ENCODE measurements at places on chromosomes 5 and 9.

DNA sequence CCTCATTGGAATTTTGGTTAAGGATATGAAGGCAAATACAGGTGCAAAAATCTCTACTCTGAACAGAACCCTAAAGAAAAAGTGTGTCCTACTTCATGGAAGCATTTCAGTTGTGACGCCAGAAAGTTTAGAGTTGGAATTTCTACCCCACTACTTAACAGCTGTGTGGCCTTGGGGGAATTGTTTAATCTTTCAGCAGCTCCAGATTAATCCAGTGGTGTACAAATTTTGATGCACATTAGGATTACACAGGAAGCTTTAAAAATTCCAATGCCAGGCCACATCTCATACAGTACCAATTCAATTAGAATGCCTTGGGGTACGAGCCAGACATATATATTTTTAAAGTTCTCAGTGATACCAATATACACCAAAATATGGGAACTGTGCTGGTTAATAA, 266.1 kb downstream of the EDIL3 start:
- no peak for DNase-seq

- no peak for DNase-seq
These were observed 34.4 kb downstream of the SRD5A1 start for GRCh38 chr5:6667648-6668047.

- DNase-seq: no peak
These were observed 437.0 kb downstream of the TMEM232 start for GRCh38 chr5:110289512-110289810.

GRCh38 chr5:179870952-179871351, 12.3 kb upstream of the MRNIP start:
- DNase-seq: no peak

GRCh38 chr5:72691751-72692150, 124.7 kb upstream of the TNPO1 start:
- no peak for DNase-seq

- DNase-seq: no peak
These were observed 795 bp upstream of the STOML2 start for GRCh38 chr9:35103660-35104191.

- DNase-seq: no peak
These were observed 1.1 kb downstream of the CTXN3 start for GRCh38 chr5:127650022-127650421.

GRCh38 chr9:92407818-92408217, 3.4 kb upstream of the OGN start:
- DNase-seq: no peak

GRCh38 chr9:134434894-134435506, 108.7 kb downstream of the RXRA start:
- DNase-seq: no peak

GRCh38 chr5:17184588-17184987, 32.8 kb upstream of the BASP1 start:
- DNase-seq: no peak

DNA sequence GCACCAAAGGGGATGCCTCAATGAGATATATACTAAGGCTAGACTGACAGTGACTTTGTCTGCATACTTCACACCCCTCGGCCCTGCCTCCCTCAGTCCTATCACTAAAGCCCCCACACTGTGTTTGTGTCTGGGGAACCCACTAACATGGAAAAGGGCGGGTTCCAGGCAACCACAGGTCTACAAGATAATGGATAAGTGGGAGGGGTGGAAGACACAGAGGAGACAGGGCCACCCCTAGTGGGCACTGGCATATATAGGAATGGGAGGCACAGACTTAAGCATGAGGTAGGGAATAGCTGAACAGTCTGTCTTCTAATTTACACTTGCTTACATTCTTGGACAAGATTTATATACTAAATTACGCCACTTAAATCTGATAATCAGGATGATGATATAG, 74.0 kb downstream of the SLIT3 start:
- no peak for DNase-seq

- DNase-seq: no peak
These were observed 30.4 kb downstream of the PWWP2A start for GRCh38 chr5:160088805-160089204.

DNA sequence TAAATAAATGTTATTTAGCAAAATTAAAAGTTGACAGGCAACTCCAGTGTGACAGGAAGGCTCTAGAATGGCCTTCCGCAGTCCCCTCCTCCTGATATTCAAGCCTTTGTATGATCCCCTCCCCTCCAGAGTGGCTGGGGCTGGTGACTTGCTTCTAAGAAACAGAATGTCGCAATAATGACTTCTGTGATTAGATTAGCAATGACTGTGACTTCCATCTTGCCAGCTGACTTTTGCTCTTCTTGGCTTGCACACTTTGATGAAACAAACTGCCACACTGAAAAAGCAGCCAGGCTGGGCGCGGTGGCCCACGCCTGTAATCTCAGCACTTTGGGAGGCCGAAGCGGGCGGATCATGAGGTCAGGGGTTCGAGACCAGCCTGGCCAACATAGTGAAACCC, 106.5 kb upstream of the LARP1 start:
- no peak for DNase-seq

GRCh38 chr5:170636801-170637477, 133.1 kb downstream of the KCNIP1 start:
- DNase-seq: no peak

- DNase-seq: no peak
These were observed 86.4 kb downstream of the MED10 start for GRCh38 chr5:6291961-6292360.

DNA sequence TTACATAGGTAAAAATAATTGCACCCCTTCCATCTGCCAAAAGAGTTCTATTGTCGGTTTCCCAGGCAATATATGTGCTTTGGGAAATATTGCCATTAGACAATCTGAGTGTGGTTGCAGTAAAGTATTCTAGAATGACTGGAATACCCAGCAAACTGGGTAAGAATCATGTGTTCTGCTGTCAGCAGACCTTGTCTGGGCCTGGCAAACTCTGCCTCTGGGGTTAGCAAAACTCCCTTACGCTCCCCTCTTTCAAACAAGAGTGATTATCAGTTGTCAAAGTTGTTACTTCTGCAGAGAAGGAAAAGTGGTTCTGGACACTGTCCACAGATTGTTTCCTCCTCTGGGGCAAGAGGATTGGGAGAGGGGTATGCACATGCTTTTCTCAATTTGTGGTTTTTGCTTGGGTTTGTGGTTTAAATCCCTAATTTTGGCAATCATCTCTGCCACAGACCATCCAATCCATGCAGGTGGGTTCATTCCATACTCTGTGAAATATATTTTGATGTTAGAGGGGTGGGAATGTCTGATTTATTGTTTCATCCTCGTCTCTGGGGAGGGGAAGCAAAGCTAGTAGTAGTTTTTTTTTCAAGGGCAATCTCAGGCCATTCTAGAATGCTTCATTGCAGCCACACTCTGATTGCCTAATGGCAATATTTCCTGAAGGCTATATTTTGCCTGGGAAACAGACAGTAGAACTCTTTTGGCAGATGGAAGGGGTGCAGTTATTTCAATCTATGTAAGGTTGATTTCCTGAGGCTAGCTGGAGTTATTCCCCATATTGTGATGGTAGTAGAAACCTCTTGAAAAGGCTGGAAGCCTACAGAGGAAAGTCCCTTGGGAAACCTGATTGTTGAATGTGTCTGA, 24.0 kb upstream of the TNFSF15 start:
- no peak for DNase-seq

DNA sequence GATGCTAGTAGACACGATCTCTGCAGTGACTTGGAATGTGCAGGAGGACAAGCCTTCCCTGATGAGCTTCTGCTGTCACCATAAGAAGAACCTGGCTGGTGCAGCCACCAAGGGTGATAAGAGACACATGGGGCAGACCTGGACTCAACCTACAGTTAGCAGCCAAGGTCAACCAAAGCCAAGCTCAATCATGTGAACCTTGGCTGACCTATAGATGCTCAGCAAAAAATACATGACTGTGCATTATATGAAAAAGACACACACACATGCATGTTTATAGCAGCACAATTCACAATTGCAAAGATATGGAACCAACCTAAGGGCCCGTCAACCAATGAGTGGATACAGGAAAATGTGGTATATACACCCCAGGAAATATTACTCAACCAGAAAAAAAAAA, 86.9 kb downstream of the TARS1 start:
- no peak for DNase-seq

DNA sequence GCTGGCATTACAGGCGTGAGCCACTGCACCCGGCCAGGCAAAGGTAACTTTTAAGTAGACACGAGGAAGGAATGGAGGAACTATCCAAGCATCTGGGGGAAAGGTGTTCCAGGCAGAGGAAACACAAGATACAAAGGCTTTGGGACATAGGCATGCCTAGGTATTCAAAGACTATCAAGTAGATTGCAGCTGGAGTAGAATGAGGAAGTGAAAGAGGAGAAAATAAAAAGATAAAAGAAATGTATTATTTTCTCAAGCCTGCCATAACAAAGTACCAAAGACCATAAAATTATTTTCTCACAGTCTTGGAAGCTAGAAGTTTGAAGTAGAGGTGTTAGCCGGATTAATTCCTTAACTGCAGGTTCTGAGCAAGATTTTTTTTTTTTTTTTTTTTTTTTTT, 39.9 kb upstream of the GRIN3A start:
- DNase-seq: no peak
